Activated CD8-positive, alpha-beta memory T cell treated with anti-CD3 and anti-CD28 coated beads, Interleukin-2, amount 50 U/mL, for 4 hours (primary cell): ENCODE measurements at places on chromosomes 16 and 17.

GRCh38 chr17:82789806-82790205, 37.9 kb downstream of the TBCD start:
- no peak for DNase-seq

DNA sequence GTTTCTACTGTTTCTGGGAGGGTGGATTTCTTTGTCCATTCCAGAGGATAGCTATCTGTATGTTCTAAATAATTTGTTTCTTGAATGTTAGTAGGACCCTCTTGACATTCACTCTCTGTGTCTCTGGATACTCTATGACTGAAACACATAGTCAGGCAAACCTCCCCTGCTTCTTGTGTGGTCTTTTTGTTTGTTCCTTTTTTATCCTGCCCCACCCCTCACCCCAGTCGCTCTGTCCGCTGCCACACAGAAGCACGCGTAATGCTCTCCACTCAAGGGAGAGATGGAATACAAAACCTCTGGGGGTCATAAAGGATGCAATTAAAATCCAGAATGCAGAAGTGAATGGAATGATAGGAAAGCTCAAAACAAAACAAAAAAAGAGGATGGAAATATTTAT, 253.1 kb downstream of the RBFOX1 start:
- no peak for DNase-seq

DNA sequence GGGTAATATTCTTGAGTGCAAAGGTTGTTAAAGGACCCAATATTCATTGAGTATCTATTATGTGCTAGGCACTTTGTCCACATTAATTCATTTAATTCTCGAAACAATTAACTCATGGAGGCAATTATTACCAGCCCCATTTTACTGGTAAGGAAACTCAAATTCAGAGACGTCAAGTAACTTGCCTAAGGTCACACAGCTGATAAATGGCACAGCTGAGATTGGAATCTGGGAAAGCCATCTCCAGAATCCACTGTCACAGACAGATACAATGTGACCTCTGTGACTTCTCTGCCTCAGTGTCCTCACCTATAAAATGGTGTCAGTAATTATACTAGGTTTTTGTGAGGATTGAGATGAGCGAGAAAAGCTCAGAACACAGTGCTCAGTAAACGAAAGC, 320.8 kb upstream of the ZFHX3 start:
- no peak for DNase-seq

DNA sequence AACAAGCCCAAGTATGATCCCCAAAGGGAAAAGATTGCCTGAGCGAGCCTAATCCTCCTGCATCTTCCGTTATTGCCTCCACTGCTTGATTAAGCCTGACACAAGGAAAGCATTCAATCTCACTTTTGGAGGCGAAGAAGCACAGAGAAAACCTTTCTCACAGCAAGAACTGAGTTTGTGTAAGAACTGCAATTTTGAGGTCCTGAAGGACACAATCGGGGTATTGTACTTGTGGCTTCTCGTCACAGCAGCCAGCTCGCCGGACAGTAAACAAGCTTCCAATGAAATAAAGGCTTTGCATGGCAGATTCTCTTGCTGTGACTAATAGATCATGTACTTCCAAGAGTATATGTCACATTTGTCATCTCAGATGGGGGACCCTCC, 18.7 kb upstream of the FOXF1 start:
- no peak for DNase-seq

GRCh38 chr16:70410734-70411133, 28.2 kb downstream of the ST3GAL2 start:
- DNase-seq, result no peak
